SK-N-MC (cell line): ENCODE measurements at places on chromosomes 7 and 10.

DNA sequence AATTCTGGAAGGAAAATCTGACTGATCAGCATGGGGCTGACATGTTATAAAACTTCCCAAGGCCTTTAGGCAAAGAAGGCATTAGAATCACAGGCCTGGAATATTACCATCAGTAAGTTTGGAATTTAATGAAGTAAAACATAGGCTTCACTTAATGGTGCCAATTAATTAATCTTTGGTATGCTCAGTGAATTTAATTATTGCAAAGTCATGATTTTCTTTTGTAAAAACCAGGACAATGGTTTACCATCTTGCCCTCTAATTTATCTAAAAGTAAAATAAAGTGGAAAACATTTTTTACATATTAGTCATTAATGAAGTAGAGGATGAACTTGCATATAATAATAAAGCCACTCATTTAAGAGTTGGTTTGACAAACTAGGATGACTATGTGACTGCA is 220.3 kb downstream of the SEC23IP start:
- DNase-seq = no peak

GRCh38 chr7:87204933-87205332 is 14.6 kb downstream of the TMEM243 start:
- DNase-seq = no peak

GRCh38 chr10:4062072-4062471 is 277.1 kb upstream of the KLF6 start:
- no peak for DNase-seq

- DNase-seq = no peak
Measured at GRCh38 chr10:75987616-75988015, 556.2 kb downstream of the LRMDA start.

- no peak for DNase-seq
Measured at GRCh38 chr10:33334153-33334804, at the start of gene NRP1. Gene NRP1 (minus strand): TSS chr10:33334667. CDS start chr10:33334382, 285 bp downstream.

DNA sequence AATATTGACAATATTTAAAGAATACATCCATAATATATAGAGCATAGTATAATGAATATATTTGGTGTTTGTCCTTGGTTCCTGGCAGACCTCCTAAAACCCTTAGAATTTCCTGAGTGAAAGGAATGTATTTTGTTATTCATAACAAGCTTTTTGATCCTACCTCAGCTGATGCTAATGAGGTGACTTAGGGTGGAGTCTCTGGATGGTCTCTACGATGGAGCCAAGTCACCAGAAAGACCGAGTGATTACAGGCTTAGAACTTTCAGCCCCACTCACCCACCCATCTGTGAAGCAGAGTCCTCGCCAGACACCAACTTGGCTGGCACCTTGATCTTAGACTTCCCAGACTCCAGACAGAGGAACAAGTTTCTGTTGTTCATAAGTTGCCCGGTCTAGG is 35.9 kb downstream of the UPF2 start:
- DNase-seq = no peak

DNA sequence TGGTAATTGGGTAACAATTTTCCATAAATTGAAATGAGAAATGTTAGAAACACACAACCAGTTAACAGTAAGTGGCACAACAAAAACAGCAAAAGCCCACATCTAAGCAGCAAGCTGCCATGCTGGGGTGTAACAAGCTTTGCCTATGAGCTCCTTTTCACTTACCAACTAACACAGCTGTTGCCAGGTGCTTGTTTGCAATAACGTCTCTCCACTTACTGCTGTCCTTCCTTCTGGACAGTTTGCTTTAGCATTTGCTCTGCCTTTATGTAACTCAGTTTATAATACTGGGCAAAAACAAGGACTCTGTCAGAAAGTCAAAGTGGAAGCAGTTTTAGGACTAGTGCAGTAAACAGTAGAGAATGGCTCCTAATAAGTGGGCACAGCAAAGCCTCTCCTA is 740.9 kb downstream of the POM121L12 start:
- no peak for DNase-seq

GRCh38 chr10:92384741-92385140 is 93.8 kb downstream of the MARCHF5 start:
- no peak for DNase-seq

DNA sequence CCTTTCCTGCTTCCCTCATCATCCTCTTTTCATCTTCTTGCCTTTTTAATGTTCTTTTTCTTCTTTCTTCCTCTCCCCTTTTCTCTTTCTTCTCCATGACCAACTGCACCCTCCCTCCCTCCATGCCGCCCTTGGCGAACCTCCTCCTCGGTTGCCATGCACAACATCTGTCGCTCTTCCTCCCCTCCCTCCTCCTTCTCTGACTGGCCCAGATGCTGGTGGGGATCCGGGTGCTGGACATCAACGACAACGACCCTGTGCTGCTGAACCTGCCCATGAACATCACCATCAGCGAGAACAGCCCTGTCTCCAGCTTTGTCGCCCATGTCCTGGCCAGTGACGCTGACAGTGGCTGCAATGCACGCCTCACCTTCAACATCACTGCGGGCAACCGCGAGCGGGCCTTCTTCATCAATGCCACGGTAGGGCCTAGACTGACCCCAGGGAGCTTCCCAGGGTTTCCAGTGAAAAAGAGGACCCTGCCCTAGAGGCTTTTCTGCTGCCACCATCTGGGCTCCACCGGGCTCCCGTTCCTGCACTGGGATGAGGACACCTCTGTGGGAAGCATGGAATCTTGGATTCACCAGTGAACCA is 11.5 kb upstream of the VSIR start:
- DNase-seq = no peak

- no peak for DNase-seq
Measured at GRCh38 chr7:142352543-142352942, 94.7 kb upstream of the PRSS58 start.

DNA sequence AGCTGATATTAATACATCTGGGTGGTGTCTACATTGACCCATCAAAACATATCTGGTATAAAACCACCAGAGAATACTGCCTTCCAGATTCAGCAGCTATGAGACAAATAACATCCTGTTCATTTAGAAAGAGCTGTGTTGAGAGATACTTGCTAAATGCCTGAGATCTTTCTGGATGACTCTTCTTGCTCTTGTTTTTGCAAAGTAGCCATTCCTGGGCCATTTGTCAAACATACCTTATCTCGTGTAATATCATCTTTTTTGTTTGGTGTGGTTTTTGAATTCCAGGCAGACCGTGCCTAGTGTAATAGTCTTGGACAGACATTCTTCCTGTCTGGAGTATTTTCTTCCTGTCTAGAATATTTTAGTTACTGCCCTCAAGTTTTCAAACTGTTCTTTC is 74.7 kb upstream of the PRR15 start:
- DNase-seq = no peak

DNA sequence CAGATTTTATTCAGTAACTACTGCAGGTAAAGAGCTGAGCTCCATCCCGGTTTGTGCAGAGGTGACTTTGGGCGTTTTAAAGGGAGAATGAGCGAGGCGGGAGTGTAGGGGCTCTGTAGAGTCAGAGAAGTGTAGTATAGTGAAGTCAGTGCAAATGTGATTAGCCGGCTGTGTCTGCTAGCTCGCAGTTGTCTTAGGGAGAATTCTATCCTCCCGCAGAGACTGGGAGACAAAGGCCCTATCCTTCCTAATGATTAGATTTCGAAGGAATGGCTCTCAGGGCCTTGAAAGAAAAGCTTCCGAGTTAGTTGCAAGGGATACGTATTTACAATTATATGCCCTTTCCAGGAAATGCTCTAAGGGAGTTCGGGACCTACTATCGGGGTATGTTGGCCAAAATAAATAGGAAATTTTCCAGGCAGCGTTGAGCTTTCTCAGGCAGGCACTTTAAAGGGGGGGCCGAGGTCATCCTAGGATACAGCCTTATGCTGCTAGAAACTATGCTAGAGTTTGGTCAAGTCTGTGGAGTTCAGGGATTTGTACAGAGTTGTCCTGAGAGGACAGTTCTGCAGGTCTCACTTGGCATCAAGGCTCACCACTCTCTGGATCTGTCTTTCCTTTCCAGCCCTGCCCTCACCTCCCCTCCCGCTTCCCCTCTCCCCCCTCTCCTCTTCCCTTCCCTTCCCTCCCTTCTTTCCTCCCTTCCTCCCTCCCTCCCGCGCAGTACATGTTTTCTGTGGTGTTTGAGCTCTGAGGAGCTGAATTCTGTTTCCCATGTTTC is 825 bp downstream of the MRPL32 start:
- no peak for DNase-seq

DNA sequence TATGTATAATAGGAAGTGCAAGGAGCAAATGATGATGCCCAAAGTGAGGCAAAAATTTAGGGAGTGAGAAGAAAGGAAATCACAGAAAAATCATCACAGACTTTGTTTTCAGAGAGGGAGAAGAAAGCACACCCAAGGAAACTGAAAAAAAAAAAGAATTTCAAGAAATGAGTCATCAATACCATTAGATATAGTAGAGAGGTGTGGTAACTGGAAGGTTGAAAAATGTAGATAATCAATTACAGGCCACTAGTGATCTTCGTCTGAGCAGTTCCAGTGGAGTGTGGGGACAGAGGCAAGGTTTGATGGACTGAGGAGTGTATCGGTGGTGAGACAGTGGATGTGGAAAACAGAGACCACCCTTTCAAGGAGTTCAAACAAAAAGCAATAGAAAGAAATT is 31.7 kb downstream of the ASB4 start:
- no peak for DNase-seq

GRCh38 chr10:14261336-14261735 is 69.4 kb downstream of the FRMD4A start:
- DNase-seq = no peak

DNA sequence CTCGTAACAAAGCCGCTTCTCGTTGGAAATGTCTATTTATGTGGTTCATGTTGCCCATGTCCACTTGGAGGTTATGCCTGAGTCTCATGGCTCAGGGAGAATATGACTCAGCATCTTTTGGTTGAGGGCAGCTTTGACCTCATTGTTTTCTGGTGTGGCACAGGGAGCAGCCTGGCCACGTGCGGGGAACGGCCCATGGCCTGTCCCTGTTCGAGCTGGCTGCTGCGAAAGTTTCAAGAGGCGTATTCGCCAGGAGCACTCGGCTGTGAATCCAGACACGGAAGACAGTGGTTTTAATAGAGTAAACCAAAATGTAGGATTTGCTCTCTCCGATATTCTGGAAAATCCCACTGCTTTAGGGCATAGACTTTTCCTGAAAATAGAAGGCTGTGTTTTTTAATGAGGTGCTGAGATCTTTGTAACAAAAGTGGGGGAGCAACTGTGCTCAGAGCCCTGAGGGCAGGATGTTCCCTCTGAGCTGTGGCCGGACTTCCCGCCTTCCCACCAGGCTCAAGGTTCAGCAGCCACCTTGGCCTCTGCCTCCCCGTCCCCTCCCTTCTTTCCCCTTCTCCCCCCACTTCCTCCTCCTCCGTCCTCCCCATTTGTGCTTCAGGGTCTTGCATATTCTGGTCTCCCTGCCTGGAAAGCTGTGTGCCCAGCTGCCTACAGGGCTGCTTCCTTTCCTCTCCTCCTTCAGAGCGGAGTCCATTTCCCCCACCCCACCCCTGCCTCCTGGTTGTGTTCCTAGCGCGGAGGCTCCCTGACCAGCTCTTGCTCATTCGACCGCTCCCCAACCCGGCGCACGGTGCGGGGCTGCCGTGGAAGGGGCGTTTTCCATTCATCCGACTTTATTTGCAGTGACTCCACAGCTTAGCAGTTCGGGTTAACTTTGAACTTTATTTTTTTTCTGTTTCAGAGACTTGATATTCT is 642.0 kb downstream of the SDK1 start:
- DNase-seq = no peak

DNA sequence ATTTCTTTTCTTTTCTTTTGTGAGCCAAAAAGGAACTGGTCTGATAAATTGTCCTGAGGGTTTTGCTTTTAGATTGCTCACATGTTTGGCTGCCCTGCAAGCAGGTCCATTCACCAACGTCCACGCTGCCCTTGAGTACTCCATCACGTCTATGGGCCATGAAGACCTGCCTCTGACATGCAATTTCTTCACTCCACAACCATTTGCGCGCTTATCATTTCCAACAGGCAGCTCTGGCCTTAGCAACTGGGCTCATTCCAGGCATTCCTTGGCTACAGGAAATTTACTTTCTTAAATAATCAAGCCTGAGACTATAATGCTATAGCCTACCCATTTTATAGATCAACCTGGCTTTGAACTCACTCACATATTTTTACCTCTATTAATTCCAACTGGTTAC is 408.3 kb upstream of the C7orf33 start:
- no peak for DNase-seq

GRCh38 chr7:36013246-36014014 is 139.6 kb upstream of the EEPD1 start:
- no peak for DNase-seq
